ENCODE measurements at places on chromosomes 4 and X.

DNA sequence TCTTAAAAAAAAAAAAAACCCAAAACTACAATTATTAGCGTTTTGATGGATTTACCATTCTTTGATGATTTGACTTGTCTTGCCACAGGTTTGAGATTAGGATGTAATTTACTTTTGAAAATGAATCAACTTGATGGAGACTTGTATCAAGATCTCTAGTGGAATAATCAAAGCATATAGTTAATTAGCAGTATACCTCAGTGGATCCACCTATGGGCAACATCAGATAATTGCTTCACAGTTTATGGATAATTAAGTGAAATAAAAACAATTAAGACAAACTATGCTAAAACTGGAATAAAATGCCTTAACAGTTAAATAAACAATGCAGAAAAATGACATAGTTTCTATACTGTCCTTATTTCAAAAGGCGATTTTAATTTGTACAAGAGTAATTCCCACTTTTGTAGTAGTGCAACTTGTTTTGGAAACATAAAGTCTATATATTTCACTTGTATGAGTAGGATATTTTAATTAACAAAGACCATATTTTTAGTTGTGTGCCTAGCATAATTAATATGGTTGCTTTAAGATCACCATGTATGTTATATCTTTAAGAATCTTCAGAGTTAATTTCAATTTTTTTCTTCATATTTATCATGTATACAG, 4.2 kb downstream of the CPEB2 start:
- DNase-seq = no peak

DNA sequence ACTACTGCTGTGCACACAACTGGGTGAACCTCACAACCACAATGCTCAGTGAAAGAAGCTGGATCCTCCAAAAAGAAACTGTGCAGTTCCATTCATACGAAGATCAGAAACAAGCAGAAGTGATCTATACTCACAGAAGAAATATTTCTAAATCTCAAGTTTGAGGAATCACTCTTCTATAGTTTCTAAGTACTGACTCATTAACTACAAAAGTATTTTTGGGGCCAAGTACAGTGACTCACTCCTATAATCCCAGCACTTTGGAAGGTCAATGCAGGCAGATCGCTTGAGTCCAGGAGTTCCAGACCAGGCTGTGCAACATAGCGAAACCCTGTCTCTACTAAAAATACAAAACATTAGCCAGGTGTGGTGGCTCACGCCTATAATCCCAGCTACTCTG, 51.3 kb upstream of the RELL1 start:
- DNase-seq = no peak

DNA sequence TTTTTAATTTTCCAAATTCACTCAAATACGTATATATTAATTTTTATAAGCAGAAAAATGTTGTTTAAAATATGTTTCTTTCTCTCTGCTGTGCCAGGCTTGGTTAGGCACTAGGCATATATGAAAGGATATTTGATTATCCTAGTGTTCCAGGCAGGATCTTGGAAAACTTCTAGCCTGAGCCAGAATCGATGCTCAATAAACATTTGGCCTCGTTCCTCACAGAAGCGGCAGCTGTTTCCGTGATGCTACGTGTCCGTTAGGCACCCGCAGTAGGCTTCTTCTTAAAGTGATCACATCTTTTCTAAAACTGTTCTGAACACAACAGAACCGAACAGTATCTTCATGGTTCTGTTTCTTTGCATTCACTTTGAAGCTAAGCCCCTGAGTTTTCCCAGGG, 50.1 kb upstream of the CRMP1 start:
- DNase-seq = no peak

DNA sequence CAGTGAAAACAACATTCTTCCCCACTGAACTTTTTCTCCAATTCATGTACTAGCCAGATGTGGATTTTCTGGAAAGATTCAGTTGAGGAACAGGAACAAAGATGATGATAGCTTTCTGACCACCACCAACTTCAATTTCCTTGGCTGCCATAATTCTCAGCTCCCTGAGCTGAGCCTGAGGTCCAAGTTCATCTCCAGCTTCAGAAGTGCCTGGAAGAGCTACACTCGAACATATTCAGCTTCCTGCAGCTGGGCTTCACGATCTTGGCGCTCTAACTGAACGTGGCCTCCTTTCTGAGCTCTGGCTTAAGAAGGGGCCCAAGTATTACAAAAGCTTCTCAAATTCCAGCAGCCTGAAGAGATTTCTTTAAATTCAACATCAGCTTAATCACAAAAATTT, 83.9 kb downstream of the QDPR start:
- no peak for DNase-seq

GRCh38 chr4:139603576-139604410, 47.8 kb upstream of the SETD7 start:
- no peak for DNase-seq

- DNase-seq = no peak
These were observed 10.6 kb downstream of the HAND2 start for GRCh38 chr4:173519111-173520101.

DNA sequence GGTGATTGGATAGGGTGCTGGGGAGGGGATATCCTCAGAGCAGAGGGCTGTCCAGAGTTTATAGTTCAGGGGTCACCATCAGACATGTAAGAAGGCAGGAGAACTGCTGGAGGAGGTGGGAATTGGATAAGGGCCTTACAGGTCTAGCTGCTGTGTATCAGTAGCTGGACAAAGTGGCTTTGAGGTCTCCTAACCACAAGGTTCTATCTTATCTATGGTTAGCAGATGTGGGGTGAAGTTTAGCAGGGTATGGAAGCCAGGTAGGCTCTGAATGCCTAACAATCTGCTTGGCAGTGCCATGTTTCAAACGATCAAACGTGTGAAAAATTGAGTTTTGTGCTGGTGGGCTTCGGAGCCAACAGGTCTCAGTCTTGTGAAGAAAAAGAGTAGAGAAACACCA, 32.1 kb upstream of the MAGEA8 start:
- no peak for DNase-seq

DNA sequence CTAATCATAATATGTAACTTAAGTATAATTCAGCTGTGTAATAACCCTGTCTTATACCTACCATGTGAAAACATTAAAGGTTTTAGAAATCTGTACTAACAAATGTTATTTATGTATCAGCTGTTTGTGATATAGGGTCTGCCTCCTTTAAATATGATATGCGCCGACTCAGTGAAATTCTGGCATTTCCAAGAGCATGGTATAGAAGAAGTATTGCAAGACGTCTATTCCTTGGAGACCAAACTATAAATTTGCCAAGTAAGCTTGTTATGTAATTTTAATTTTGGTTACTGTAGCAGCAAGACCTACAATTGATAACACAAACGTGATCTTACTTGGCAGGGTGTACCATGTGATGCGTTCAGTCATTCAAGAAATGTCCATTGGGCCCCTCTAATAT, 32.3 kb upstream of the ADAD1 start:
- no peak for DNase-seq

DNA sequence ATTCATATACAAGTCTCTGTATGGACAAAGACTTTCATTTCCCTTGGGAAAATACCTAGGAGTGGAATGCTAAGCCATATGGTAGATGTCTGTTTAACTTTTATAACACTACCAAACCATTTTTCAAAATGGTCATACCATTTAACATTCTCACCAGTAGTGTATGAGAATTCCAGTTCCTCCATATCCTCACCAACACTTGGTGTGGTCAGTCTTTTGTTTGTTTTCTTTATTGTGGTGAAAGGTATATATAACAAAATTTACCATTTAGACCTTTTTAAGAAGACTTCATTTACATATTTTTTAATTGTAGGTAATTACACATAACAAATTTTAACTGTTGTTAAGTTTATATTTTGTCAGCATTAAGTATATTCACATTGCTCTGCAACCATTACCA, 12.7 kb upstream of the APLN start:
- no peak for DNase-seq

GRCh38 chr4:156660465-156660864, 311.1 kb downstream of the PDGFC start:
- no peak for DNase-seq

- no peak for DNase-seq
These were observed 1021.9 kb downstream of the FAM133A start for GRCh38 chrX:94695910-94696309.

DNA sequence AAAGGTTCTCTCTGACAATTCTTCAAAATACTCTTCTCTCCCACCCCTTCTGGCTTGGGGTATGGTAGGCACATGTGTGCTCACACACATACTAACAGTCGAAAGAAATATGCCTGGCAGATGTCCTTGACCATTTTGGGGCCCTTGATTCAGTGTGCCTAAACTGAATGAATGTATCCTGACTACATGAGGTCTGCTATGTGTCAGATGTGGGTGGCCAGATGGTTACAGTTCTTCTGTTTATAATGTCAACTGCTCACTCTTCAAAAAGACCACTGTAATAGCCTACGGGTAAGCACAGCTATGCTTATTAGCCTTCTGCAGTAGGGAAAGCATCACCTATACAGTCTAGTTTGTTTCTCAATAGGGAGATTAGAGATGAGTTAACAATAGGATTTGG, 63.7 kb upstream of the VEGFC start:
- no peak for DNase-seq

- DNase-seq = no peak
These were observed 79.4 kb upstream of the MAPK10 start for GRCh38 chr4:86439293-86439692.

GRCh38 chrX:1443496-1444075, 9.1 kb downstream of the ASMTL start:
- DNase-seq = no peak

DNA sequence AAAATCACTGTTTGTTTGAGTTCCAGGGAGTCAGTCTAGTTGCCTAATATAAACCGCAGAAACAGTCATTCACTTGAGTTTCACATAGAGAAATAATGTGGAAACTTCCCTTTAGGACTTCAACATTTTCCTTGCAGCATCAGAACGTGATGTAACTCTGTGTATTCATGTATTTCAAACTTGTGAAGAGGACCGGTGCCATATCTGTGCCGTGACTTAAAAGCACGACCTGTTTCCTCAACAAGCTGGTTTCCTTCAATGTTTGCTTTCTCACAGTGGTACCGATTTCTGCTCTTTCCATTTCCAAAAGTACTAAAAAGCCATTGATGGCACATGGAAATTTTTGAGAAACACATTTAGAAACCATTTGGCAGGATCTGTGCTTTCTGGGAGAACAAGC, 166.6 kb upstream of the RAPGEF2 start:
- DNase-seq = no peak

- no peak for DNase-seq
These were observed 184.0 kb downstream of the ARHGAP24 start for GRCh38 chr4:85658766-85659439.

DNA sequence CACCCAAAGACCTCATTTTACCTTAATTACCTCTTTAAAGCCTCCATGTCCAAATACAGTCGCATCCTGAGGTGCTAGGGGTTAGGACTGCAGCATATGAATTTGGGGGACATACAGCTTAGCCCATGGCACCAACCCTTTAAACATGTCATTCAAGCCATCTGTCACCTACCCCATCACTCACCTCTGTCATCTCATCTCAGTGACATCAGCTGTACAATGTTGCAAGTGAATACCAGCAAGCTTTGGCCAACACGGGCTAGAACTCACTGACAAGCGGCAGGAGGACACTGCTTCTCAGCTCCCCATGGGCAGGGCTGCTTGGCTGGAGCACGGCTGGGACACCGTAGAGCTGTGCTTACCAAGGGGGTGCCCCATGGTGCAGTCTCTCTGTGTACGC, 107.5 kb downstream of the STK32B start:
- no peak for DNase-seq
